ENCODE measurements at places on chromosomes 2 and 18.

- DNase-seq = no peak
Measured at GRCh38 chr18:39786477-39786876, 2168.6 kb upstream of the PIK3C3 start.

DNA sequence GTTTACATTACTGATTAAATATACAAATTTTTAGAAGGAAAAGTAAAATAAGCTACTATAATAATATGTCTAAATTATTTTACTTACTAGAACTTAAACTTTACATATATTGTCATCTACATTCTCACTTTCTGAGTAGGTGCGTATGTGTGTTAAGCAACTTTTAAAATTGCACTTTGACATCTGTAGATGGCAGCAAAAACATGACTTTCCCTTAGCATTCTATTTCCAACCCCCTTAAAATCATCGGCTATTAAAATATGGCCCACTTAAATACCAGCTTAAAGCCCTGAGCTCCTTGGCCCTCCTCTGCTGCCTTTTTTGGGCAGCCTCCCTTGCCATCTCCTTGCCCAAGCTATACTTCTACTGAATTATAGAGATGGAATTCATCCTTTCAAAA lies 78.0 kb downstream of the UPP2 start:
- DNase-seq = no peak

GRCh38 chr2:211127501-211127900 lies 571.1 kb downstream of the CPS1 start:
- no peak for DNase-seq

GRCh38 chr2:201263779-201264178 lies 3.4 kb downstream of the CASP8 start:
- DNase-seq = no peak

DNA sequence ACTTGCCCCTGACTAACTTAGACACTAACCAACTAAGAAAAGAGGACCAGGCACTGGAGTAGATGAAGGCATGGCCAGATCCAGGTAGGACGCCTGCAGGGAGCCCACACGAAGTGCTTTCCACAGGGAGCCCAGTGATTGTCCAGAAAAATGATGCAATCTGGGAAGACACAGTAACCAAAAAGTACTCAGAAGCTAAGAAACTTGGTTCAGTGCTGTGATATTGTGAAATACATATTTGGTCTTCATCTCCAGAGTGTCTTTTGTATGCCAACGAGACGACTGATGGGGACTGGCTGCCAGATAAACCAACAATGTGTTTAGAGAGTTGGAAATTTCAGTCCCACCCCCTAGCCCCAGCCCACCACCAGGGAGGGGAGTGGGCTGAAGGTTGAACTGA lies 135.0 kb downstream of the SP3 start:
- DNase-seq = no peak

GRCh38 chr2:17101091-17101490 lies 417.1 kb downstream of the RAD51AP2 start:
- DNase-seq = no peak

DNA sequence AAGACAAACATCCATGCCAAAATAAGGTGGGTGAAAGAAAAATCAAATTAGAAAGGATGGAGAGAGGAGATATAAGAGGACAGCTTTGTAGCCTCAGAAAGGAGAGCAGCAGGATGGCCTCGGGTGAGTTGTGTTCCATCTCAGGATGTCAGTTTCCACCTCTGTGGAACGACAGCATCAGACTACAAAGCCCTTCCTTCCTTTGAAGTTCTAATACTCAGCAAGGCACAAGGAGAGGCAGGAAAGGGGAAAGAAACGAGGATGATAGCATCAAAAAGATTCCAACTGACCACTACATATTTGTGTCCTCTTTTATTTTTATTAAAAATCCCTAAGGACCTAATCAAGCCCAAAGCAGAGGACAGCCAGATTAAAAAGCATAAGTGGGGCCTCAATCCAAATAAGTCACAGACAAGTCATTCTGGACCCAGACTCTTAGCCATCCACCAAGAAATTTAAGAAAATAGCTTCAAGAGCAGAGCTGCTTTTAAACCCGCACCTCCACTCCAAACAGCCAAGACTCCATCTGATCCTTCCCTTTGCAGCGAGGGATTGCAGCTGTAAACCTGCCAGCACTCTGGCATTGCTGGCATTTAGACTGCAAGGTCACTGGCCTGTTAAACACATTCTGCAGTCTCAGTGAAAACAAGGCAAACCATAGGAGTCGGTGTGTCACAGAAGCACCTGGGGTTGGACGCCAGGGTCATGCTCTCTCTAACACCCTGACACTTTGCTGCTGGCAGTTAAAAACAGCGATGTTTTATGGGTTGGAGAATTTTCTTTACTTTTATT lies 314.5 kb upstream of the CHAC2 start:
- no peak for DNase-seq

DNA sequence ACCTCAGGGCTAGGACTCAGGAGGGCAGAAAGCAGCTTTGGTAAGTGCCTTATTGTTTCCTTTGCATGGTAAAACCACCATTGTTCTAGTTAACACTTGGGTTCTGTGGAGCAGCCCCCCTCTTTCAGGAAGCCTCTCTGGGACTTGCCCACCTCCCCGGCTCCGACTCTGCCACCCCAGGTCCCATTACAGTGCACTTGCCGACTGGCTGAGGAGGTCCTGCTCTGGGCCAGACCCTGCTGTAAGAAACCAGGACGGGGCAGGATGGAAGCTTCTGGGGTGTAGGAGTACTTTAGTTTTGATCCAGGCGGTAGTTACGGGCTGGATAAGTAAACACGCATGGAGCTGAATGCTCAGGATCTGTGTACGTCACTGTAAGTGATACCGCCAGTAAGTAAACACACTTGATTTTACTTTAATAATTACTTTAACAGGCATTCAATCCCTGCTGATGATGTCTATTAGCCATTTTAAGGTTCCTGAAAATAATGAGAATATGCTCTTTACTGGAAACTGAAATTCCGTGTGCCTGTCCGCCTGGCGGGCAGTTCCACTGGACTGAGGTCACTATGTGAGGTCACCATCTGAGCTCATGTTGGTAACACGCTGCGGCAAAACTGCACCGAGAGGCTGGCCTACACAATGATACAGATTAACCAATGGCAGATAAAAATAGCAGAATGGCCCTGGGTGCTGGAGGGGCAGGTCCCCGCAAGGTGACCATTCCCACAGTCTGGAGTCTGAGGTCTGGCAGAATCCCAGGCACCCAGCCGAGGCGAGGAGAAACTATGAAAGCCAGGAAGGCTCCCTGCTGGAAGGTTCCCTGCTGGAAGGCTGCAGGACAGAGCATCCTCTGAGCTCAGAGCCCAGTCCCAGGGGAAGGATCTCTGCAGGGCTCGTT lies 25.2 kb downstream of the HS1BP3 start:
- no peak for DNase-seq

All from cortex of kidney (tissue), 1 donor.